ENCODE measurements at places on chromosomes 3 and 15.

DNA sequence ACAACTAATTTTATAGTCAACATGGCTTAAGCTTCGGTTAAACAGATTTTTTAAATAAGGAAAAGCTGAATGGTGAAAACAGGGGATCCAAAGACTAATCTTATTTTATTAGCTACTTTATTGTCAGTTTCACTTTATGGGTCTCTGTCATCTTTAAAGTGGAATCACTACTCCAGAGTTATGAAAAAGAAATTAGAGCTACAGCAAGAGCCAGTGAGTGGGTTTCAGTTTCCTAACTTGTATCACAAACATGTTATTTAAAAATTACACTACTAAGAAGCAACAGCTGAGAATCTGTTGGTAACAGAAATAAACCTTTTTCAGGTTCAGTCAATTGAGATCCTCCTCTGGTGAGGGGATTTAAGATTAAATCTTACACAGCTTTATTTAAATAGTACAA, 10.0 kb downstream of the PHC3 start:
- DNase-seq, result no peak

GRCh38 chr3:187939891-187940290, 194.6 kb upstream of the BCL6 start:
- no peak for DNase-seq

- DNase-seq, result no peak
Observed at GRCh38 chr3:197312431-197312830, 14.0 kb upstream of the DLG1 start.

DNA sequence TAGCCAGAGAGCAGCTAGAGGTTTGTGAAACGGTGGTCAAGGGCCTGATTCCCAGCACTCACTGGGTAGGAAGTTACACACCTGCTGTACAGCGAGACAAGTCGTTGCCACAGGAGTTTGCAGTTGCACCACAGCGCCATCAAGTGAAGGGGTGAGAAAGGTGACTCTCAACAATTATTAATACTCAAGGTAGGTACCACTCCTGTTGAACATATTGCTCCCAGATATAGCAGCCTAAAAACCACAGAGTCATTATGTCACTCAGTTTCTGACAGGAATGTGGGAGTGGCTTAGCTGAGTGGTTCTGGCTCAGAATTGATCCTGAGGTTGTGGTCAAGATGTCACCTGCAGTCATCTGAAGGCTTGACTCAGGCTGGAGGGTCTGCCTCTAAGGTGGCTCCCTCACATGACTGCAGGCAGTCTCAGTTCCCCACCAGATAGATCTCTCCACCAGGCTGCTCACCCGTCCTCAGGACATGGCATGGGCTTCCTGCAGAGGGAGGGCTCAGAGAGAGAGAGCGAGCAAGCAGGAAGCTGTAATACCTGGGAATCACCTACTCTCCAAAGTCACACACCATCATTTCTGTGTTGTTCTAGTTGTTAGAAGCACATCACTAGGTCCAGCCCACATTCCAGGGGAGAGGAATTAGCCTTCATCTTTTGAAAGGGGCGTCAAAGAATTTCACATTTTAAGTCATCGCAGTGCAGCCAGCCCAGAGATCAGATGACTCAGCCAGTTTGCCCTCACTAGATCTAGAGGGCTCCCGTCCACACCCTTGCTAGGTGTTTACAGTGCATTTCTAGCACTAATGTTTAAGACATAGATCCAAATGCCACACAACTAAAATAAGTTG, 17.0 kb upstream of the ANO10 start:
- DNase-seq, result no peak

GRCh38 chr15:26231096-26231495, 368.0 kb upstream of the ATP10A start:
- no peak for DNase-seq
